HCT116 (cell line): ENCODE measurements at places on chromosomes 13 and 19.

DNA sequence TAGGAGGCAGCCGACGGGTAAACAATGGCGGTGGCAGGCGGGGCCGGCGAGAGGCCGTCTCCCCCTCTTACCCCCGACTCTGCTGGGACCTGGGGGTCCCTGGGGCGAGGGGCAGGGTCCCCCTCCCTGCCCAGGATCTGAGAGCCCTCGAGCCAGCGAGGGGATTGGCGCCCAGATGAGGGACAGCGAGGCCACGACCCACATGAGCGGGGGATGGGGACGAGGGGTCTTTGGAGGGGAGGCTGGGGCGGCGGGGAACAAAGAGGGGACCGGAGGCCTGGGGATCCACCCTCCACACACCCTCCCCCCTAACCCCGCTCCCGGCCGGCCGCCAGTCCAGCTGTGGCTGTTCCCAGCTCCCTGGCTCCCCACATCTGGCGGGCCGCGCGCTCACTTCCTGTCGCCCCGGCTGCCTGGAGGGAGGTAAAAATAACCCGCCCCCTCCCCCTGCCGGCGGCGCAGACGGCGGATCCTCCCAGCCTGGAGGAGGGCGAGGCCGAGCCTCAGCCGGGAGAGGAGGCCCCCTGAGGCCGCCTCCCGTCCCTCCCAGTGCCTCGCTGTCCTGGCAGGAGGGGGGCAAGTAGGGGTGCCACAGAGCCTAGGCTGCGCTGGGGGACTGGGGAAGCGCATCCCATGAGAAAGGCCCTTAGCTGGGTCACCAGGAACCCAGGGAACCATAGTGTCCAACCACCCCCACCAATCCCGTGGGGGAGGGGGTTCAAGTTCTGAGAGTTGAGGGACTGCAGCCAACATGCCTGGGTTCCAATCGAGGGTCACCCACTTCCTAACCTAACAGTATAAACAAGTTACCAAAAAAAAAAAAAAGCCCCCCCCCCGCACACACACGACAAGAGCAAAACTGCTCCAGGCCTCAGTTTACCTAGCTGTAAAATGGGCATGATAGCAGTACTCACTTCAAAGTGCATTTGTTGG is 29.3 kb upstream of the NANOS3 start:
- no peak for DNase-seq

DNA sequence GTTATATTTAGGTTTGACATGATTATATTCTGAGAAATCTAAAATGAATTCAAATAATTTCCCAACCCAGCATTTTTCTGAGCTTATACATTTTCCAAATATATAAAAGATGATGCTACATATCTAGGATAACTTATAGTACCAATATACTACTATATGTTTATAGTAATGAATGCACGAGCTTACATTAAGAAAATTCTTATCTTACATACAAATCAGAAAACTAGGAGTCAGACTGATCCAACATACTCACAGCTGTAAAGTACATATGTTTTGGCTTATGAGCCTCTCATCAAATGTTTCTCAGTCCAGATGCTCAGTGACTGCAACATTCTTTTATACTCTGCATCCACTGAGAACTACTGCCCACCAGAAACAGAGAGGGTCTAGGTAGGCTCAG is 491.3 kb upstream of the KLF12 start:
- no peak for DNase-seq

DNA sequence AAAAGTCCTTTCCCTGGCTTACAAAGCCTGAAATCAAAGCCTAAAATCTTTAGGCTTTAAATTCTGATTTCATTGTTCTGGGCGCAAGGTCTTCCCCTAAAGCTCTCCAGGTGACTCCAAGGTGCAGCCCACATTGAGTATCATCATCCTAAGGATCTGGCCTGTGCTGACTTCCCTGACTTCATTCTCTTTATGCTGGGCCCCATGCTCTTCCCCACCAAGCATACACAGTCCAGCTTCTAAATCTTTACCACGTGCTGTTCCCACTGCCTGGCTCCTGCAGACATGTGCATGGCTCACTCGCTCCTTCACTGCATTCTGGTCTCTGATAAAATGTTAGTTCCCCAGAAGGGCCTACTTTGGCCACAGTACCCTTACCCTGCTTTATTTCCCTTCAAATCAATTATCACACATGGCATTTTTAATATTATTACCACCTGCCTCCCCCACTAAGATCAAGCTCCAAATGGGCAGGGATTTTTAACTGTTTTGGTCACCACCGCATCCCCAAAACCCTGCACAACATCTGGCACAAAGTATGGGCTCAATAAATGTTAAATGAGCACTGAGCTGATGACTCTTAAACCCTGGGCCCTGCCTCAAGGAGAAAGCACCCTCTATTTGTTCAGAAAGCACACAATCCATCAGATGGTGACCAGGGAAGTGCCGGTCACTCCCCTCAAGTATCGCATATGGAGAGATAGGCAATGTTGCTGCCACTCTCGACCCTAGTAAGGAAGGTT is 3.3 kb downstream of the FBL start:
- DNase-seq, result no peak

- DNase-seq, result no peak
Observed at GRCh38 chr19:19687090-19687489, 18.5 kb downstream of the ZNF101 start.

DNA sequence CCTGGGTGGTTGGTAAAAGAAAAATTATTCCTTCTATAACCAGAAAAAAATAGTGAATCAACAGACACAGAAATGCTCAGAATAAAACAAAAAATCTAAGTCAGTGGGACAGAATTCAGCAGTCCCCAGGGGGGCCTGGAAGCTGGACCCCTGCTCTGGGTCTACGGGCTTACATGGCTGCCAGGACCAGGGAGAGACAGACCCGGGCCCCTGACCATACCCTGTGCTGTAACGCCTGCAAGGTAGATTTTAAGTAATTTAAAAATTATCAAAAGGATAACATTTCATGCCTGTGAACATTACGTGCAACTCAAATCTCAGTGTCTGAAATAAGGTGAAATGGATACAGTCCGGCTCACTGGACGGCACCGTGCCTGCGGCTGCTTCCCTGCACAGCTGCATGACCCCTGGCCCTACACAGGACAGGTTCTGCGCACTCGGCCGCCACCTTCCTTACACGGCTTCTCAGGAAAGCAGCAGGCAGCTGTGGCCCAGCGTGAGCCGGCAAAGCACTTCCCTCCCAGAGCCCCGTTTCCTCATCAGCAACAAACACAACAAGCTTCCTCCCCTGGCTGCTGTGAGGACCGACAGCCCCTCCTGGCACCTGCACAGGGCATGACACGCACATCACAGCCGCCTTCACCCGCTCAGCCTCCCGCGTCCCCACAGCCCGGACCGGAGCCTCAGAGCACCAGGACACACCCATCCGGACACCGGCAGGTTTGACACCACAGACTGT is 22.2 kb downstream of the RASA3 start:
- no peak for DNase-seq

DNA sequence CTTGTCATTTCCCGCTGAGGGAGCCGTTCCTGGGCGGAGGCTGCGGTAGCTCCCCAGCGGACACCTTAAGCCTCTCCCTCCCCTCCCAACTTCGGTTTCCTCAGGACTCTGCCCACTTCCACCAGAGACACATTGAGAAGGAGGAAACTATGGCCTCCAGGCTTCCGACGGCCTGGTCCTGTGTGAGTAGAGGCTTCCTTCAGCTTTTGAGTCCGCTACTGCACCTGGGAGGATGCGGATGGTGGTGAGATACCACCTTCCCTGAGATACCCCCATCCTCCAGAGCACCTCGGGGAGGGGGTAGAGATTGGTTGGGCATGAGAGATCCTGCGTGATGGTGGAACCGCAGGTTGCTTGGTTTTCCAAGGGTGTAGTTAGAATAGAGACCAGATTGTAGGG is 955 bp downstream of the ZNF274 start:
- DNase-seq, result no peak

GRCh38 chr13:98766697-98767096 is 14.2 kb upstream of the SLC15A1 start:
- DNase-seq, result no peak

GRCh38 chr19:15437355-15438123 is 12.2 kb downstream of the WIZ start:
- DNase-seq, result no peak

DNA sequence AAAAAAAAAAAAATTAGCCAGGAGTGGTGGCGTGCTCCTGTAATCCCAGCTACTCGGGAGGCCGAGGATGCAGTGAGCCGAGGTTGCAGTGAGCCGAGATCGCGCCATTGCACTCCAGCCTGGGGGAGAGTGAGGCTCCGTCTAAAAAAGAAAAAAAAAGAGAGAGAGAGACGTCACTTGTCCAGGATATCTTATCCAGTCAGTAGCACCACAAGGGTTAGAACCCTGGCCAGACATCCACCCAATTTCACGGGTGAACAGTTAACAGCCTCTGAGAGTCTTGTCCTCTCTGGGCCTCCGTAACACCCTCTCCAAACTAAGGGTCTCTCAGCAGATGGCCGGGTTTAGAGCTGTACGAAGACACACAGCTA is 917 bp upstream of the CLPTM1 start:
- no peak for DNase-seq

DNA sequence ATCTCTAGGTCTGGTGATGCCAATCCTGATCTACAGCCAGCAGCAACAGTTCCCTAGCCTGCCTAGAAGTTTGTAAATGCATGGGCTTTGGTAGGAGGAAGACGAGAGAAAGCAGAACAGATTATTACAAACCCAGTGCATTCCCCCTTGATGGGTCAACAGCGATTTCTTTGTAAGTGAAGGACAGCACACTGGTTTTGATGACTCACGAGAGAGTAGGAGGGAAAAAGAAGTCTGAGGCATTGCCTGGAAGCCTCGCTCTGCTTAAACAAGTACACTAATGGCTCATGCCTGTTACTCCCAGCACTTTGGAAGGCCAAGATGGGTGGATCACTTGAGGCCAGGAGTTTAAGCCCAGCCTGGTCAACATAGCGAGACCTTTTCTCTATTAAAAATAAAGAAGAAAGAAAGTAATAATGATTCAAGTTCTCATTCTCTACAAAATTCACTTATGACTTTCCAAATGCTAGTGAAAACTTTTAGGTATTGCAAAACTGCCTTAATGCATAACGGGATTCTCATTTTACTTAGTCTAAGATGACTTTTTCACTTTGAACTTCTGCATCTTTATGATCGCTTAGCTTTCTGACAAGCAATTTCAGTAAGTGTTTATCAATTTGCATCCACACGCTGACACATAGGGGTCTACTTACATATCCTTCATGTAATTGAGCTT is 47.7 kb upstream of the USPL1 start:
- peak; percentile 66 for DNase-seq

- DNase-seq, result no peak
Observed at GRCh38 chr13:37303606-37304005, 198.1 kb upstream of the CSNK1A1L start.

- no peak for DNase-seq
Observed at GRCh38 chr19:403221-404027, 5.5 kb downstream of the C2CD4C start.

DNA sequence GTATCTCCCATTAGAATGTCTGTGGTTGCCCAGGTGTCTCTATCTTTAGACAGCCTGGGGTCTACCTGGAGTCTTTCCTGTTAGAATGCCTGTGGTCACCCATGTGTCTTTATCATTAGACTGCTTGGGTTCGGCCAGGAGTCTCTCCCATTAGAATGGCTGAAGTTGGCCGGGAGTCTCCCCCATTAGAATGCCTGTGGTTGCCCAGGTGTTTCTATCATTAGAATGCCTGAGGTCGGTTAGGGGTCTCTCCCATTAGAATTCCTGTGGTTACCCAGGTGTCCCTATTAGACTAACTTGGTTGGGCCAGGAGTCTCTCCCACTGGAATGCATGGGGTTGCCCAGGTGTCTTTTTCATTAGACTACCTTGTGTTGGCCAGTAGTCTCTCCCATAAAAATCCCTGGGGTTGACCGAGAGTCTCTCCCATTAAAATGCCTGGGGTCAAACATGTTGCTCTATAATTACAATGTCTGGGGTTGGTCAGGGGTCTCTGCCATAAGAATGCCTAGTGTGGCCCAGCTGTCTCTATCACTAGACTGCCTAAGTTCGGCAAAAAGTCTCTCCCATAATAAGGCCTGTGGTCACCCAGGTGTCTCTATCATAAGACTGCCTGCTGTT is 1448.7 kb downstream of the UQCRFS1 start:
- no peak for DNase-seq

- DNase-seq, result no peak
Observed at GRCh38 chr13:50509167-50509566, 334.3 kb downstream of the DLEU7 start.

- no peak for DNase-seq
Observed at GRCh38 chr13:104357672-104358354, 1291.6 kb upstream of the SLC10A2 start.

GRCh38 chr19:3505598-3506383 is at the start of gene FZR1:
FZR1 (plus strand) TSS chr19:3506311; CDS start chr19:3522990, 16,679 bp downstream.
- DNase-seq, result peak; percentile 97

DNA sequence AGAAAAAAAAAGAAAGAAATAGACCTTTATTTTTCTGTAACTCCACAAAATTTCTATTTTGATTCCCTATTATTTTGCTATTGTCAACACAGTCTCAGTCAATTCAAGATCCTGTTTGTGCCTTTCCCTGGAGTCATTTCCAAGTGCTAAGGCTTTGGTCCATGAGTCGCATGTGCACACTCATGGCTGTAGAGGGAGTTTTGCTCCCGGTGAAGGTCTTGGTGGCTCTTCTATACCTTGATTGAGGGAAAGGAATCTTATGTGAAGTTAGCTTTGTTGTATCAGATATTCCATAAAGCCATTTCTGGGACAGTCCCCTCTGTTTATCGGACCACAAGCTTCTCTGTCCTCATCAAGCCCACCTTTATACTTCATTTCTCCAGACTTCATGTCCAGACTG is 58.7 kb upstream of the ALOX5AP start:
- no peak for DNase-seq

DNA sequence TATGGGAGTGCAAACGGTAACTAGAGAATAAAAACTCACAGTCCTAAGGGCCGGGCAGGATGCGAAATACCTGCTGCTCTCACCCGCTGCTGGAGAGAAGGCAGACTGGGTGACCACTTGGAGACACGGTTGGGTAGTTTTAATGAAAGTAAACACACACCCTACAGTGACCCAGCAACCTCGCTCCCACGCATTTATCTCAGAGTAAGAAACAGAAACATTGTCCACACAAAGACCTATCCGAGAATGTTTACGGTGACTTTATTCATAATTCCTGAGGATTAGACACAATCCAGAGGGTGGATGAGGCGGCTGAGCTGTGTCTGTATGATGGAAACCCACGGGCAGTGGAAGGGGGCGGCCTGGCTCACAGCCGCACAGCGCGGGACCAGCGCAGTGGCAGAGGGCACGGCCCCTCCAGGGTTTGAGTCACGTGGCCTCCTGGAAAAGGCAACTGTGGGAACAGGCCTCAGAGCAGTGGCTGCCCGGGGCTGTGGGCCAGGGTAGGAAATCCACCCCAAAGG is 73.5 kb upstream of the C13orf46 start:
- no peak for DNase-seq

- DNase-seq, result no peak
Observed at GRCh38 chr13:45592758-45593157, 22.8 kb downstream of the ERICH6B start.

DNA sequence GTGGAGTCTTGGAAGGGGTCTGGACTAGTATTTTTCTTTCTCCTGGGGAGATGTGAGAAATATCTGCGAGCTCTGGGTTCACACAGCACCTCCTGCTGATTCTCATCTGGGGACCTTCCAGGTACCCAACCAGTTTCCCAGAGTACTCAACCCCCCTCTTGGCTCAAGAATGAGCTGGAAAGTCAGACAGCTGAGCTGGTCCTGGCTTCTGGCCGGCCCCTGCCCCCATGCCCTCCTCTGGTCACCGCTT is 2.2 kb upstream of the PDE4A start:
- DNase-seq, result no peak

- DNase-seq, result peak; percentile 83
Observed at GRCh38 chr13:98570929-98571372, 6.0 kb downstream of the STK24 start.
